ENCODE measurements at places on chromosomes 3 and 15. TPM values are rescaled to one million over a fixed set of nuclear protein-coding genes. Genes with fewer than 3 reads are reported as not detected.

ABHD2 gene
- total RNA-seq: 41.3 TPM

IL17RB gene
- 0.16 TPM for total RNA-seq

CACNA2D2 gene
- total RNA-seq: 1.00 TPM

SI gene
- total RNA-seq: not detected

PAQR5 gene
- 0.87 TPM for total RNA-seq

ZNF609 gene
- 38.5 TPM for total RNA-seq

STRA6 gene
- 13.7 TPM for total RNA-seq

DNA sequence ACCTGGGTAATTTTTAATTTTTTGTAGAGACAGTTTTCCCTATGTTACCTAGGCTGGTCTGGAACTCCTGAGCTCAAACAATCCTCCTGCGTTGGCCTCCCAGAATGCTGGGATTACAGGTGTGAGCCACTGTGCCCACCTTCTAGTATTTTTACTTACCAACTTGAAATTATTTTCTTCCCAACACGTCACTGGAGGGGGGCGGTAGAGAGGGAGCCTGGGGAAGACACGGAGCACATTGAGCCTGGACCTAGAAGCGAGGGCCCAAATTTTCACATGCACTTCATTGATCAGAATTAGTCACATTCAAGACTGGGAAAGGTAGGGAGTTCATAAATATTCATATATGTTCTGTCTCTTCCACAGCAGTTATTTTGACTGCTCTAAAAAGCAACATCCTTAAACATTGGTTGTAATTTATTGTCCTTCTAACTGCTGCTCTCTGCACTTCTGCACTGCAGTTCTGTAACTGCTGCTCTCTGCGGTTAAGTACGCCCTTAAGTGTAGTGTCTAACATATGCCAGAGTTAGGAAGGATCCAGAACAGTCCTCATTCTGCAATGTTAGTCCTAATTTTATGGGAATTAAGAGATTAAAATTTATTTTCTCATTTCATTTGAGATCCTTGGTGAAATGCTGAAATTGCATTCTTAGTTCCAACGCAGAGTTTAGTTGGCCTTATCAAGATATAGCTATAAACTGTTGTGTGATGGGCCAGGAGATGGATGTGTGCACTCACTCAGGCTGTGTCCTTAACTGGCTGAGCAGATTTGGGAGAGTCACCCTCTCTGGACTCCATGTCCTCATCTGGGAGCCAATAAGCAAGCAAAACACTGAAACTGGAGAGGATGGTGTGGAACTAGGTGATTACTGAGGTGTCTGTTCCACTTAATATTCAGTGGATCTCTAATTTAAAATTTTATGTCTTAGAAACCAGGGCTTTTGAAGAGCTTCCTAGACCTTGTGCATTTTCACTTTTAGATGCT, 98.2 kb downstream of the STRIT1 start:
- no peak for DNase-seq
- H3K4me3 ChIP-seq: no peak overlapping the region
- H3K36me3 ChIP-seq: no peaks in the 10 kb centered on the region
- no peaks in the 10 kb centered on the region for H3K4me1 ChIP-seq
- H3K27ac ChIP-seq: no peak overlapping the region

DNA sequence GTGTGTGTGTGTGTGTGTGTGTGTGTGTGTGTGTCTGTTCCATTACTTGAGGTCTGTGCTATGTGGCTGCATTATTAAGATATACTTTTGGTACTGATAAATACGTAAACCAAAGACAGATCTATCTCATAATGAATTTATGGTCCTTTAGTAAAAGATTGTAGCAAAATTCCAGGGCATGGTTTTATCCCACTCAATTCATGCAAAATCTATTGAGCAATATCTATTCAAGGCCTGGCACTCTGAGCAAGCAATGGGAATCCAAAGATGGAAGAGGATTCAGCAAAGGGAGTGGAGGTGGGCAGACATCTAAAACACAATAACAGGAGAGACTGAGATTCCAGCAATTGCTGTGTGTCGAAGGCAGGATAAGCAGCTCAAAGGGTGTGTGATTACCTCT, 86.8 kb downstream of the RFTN1 start:
- no peaks in the 10 kb centered on the region for H3K27me3 ChIP-seq
- H3K27ac ChIP-seq: no peak overlapping the region
- DNase-seq: no peak
- peaks cover 3% of the 10 kb centered on the region for H3K36me3 ChIP-seq
- H3K4me1 ChIP-seq: peaks cover 10% of the 10 kb centered on the region

GRCh38 chr3:26081166-26081565, 291.3 kb downstream of the OXSM start:
- no peaks in the 10 kb centered on the region for H3K36me3 ChIP-seq
- DNase-seq: no peak
- H3K27ac ChIP-seq: no peak overlapping the region
- no peaks in the 10 kb centered on the region for H3K27me3 ChIP-seq

GRCh38 chr3:141426404-141427034, 58.2 kb downstream of the ZBTB38 start:
- DNase-seq: peak; percentile 75
- H3K4me1 ChIP-seq: peaks cover 30% of the 10 kb centered on the region
- no peak overlapping the region for H3K4me3 ChIP-seq
- peak overlapping the region; percentile 40 for H3K27ac ChIP-seq
- peaks cover 20% of the 10 kb centered on the region for H3K36me3 ChIP-seq

DNA sequence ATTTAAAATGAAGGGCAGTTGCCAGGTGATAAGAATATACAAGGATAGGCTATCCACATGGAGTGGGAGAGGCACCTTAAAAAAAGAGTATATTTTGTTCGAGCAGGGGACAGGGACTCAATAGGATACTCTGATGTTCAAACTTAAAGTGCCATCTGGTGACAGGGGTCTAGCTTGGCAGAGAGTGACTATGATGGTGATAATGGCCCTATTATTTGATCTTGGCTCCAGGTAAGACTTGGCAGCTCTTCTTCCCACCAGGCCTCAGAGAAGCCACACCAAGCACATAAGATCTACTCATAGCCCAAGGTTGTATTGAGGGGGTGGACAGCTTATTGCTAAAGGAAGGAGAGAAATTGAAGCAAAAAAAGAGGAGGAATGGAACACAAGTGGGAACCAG, 109.0 kb upstream of the MANF start:
- no peak for DNase-seq
- no peak overlapping the region for H3K27ac ChIP-seq
- no peaks in the 10 kb centered on the region for H3K36me3 ChIP-seq
- H3K27me3 ChIP-seq: no peaks in the 10 kb centered on the region
- no peaks in the 10 kb centered on the region for H3K4me1 ChIP-seq

DNA sequence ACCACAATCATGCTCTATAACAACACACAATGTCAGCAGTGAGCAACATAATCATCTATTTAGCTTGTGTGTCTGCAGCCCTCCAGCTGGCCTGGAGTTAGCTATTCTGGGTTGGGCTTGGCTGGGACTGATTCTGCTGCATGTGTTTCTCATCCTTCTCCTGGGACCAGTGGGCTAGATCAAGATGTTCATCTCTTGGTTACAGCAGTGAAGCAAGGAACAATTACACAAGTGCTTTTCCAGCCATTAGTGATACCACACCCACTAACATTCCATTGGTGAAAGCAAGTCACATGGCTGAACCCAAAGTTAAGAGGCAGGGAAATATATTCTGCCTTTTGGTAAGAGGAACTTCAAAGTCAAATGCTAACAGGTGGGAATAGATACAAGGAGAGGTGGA, 14.6 kb downstream of the NUDT16 start:
- H3K36me3 ChIP-seq: no peaks in the 10 kb centered on the region
- H3K4me3 ChIP-seq: no peak overlapping the region
- no peak for DNase-seq
- no peaks in the 10 kb centered on the region for H3K27me3 ChIP-seq
- no peaks in the 10 kb centered on the region for H3K4me1 ChIP-seq

DNA sequence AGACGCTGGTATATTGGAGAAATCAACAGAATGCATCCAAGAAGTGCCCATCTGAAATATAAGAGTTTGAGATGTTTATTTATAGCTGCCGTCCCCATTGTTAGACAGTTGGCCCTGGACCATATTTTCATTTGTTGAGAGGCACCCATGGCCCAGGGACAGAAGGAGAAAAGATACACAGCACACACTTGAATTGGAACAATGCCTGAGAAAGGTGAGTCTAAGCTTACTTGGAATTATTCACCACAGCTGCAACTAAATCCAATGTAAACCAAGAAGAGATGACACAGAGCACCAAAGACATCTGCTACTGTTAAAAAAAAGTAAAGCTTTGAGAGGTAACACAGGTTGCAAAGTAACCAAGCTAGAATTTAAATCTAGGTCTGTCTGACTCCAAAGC, 525.5 kb upstream of the NAALADL2 start:
- H3K36me3 ChIP-seq: no peaks in the 10 kb centered on the region
- no peak overlapping the region for H3K4me3 ChIP-seq
- H3K4me1 ChIP-seq: peaks cover 15% of the 10 kb centered on the region
- H3K27me3 ChIP-seq: no peaks in the 10 kb centered on the region
- no peak for DNase-seq

DNA sequence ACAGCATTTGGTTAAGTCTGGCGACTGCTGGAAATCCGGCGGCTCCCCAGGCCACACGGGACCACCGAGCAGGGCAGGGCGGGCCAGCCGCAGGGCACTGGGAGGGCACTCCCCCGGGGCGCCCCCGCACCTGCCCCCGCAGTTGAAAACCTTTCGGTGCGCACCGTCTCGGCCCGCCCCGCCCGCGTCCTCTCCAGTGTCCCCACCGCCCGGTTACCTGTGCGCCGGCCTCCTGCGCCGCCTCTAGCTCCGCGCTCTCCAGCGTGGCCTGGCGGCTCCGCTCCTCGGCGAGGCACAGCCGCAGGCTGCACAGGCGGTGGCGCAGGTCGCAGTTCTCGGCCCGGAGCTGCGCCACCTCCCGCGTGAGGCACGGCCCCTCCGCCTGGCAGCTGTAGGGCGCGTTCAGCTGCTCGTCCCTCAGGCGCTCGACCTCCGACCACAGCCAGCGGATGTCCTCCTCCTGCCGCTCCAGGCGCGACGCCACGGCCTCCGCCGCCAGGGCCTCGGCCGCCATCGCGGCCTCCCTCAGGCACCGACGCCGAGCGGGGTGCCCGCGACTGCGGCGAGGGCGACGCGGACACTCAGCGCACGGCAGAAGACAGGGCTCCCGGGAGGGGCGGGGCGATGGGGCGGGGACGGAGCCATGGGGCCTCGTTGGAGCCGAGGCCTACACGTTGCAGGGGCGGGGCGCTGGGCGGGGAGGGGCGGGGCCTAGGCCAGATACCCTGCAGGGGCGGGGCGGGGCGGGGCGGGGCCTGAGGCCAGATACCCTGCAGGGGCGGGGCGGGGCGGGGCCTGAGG, at the start of gene TARS3:
Gene TARS3, minus strand, starts transcription at position 600 of the 801 bp plus-strand sequence. Its CDS starts 86 bp downstream, at position 514.
- H3K27ac ChIP-seq: peak within 1 kb of the TSS; percentile 64
- H3K27me3 ChIP-seq: no peaks in the 10 kb centered on the region
- H3K36me3 ChIP-seq: peaks cover 13% of the 10 kb centered on the region
- H3K4me1 ChIP-seq: peaks cover 7% of the 10 kb centered on the region
- peak within 1 kb of the TSS; percentile 83 for H3K4me3 ChIP-seq
- DNase-seq: peak; percentile 63

- H3K27ac ChIP-seq: no peak overlapping the region
- peaks cover 7% of the 10 kb centered on the region for H3K4me1 ChIP-seq
- no peak for DNase-seq
- no peaks in the 10 kb centered on the region for H3K36me3 ChIP-seq
Measured at GRCh38 chr3:189277711-189278110, 105.9 kb downstream of the TPRG1 start.

DNA sequence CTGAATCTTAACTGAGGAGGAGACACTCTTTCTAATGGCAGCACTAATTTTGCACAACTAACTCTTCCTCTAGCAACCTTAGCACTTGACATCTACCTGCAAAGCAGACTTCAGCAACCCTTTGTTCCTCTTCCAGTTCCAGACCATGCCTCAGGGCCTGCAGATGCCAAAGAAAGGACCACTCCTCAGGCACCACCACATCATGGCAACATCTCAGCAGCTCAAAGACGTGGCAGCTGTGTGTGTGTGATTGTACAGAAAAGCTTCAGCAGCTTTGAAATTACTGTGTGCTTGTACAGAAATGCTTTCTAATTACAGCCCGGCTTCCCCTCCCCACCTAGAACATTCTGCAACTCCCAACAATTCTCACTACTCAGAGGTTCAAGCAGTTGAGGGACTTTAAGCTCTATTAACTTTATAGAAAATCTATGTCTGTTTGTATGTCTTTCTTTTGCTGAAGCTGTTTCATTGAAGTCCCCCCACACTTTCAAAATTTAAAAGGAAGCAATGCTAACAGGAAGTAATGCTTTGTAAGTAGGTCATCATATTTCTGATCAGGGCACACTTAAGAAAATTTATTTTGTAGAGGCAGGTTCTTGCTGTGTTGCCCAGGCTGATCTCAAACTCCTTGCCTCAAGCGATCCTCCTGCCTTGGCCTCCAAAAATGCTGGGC, 115.2 kb downstream of the CD47 start:
- H3K36me3 ChIP-seq: no peaks in the 10 kb centered on the region
- peaks cover 3% of the 10 kb centered on the region for H3K27me3 ChIP-seq
- H3K4me1 ChIP-seq: peaks cover 2% of the 10 kb centered on the region
- no peak for DNase-seq
- no peak overlapping the region for H3K27ac ChIP-seq

- no peaks in the 10 kb centered on the region for H3K27me3 ChIP-seq
- no peaks in the 10 kb centered on the region for H3K36me3 ChIP-seq
- H3K4me3 ChIP-seq: no peak overlapping the region
- no peak overlapping the region for H3K27ac ChIP-seq
- no peak for DNase-seq
Measured at GRCh38 chr15:47801522-47801921, 84.2 kb downstream of the SEMA6D start.
